ENCODE measurements at places on chromosomes 5 and 9. TPM values are rescaled to one million over a fixed set of nuclear protein-coding genes. Genes with fewer than 3 reads are reported as not detected.
A peak's percentile ranks its signal among the peaks of the same experiment; 100 is the strongest.

The RNF38 gene
- total RNA-seq, result 43.9 TPM

DNA sequence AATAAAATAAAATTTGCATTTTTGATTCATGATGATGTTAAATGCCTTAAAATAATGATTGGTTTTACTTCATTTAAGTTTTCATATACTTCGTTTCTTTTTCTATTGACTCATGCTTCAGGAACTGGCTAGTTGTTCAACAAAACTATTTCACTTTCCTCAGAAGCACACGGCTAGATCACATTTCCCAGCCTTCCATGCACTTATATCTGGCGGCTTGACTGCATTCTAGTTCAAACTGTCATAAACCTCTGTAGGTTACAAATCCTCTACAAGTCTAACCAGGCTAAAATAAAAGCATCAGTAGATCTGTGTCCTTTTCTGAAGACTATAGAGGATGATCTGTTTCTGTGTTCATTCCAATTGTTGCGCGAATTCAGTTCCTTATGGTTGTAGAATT lies 46.3 kb upstream of the CNTLN start:
- DNase-seq, result no peak

The KIF4B gene
- 0.17 TPM for total RNA-seq

The ARRDC3 gene
- total RNA-seq, result 81.0 TPM

DNA sequence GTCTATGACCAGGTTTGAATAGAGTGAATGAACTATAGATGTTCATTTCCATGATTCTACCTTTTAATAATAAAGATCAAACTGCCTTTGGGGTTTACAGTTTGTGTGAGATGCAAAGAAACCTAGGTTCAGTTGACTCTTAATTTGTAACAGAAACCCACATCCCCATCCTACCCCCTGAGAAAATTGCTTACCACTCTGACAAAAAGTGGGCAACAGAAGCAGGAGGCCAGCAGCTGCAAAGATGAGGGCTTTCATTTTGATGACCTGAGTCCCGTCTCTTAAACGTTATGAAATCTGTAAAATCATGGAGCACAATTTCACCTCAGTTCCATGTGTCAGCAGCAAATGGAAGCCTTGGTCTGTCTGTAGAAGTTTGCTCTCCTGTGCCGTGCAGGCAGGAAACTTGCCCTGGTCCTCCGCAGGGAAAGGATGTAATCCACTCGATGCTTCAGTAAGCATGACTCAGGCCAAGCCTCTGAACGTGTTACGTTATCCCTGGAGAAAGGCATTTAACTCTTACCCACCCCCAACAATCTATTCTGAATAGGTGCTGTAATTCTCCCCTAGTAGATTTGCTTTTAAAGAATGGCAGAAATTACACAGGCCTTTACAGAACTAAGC lies at the start of gene F2RL2:
Gene F2RL2, minus strand, starts transcription at position 431 of the 624 bp plus-strand sequence. Its CDS starts 173 bp downstream, at position 258.
- DNase-seq, result peak; percentile 77

DNA sequence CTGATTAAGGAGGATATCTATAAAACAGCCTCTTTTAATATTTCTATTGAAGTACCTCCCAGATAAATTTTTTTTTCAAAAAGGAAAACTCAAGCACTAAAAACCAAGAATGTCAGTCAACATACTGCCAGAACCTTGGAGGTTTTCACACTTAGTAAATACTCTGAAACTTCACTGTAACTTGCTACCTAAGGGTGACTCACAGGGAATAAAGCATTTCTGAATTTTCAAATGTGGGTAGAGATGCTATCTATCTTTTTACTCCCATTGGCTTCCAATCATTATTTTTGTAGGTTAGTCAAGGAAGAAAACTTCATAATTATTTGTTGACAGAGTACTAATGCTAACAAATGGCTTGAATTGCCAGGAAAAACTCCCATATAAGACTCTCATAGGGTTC lies 46.1 kb downstream of the SLC25A46 start:
- DNase-seq, result no peak

The NR5A1 gene
- total RNA-seq, result not detected

DNA sequence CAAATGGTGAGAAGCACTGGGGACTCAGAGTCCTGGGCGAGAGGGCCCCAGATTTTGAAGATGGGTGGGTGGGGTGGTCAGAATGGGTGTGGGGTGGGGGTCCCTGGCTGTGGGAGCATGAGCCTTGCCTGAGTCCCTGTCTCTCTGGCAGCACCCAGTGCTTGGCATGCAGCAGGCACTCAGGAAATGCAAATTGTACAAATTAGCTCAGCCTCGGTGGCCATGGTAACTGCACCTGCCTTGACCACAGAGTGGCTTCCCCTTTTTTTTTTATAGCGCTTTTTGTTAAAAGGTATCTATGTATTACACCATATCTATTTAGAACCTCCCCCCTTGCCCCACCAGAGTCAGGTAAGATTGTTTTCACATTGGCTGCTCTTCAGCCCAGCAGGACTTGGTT lies 19.2 kb upstream of the PITX1 start:
- no peak for DNase-seq

GRCh38 chr5:121164632-121165031 lies 687.0 kb upstream of the FTMT start:
- DNase-seq, result no peak

The TRIM36 gene
- 0.34 TPM for total RNA-seq

DNA sequence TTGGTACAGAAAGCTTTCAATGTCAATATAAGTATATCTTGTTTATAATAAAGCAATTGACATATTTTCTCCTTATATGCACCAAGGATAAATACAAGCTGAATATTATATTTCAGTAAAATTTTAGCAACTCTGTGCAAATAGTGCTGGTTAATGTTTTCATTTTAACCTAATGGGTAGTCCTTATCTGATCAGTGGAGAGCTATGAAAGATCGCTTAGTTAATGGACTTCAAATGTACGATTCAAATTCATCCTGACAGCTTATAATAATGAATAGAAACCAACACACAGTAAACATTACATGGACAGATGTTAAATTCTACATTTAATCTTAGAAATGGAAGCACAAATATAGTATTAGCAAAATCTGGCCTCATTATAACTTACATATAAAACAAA lies 1495.2 kb upstream of the C9orf72 start:
- no peak for DNase-seq

DNA sequence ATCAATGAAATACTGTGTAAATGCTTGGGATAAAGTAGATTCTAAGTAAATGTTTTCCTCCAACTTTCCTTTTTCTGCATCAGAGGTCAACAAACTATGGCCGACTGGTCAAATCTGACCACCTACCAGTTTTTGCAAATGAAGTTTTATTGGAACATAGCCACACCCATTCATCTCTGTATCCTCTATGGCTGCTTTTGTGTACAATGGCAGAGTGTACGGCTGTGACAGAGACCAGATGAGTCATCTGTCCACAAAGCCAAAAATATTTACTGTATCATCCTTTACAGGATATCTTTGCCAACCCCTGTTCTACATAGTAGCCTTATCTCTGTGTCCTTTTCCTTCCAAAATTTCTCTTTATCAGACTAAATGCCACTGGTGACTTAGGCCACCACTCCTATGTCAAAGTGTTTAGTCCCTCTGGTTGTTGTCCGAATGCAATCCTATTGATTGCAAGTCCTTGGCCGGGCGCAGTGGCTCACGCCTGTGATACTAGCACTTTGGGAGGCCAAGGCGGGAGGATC lies 218.4 kb upstream of the KLF4 start:
- DNase-seq, result no peak

- DNase-seq, result no peak
Measured at GRCh38 chr5:10592601-10593000, 28.7 kb downstream of the ANKRD33B start.

The PCDHB9 gene
- total RNA-seq, result 0.14 TPM

DNA sequence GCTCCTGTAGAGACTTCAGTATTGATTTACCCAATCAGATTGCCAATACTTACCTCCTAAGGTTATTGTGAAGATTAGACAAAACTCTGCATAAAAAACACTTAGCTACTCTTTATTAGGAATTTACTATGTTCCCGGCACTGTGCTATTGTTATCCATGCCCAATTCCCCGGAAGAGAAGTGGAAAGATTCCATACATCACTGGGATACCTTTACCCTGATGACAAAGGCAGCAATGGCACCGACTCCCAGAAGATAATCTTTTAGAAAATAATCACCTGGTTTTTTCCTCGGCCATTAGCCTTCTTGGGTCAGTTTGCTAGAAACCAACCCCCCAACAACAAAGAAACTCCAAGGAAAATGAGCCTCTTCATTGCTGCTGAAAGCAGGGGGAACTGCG lies 226.0 kb downstream of the SNX18 start:
- no peak for DNase-seq

The PTPRD gene
- 3.2 TPM for total RNA-seq

The PCDHB2 gene
- total RNA-seq, result 0.88 TPM

DNA sequence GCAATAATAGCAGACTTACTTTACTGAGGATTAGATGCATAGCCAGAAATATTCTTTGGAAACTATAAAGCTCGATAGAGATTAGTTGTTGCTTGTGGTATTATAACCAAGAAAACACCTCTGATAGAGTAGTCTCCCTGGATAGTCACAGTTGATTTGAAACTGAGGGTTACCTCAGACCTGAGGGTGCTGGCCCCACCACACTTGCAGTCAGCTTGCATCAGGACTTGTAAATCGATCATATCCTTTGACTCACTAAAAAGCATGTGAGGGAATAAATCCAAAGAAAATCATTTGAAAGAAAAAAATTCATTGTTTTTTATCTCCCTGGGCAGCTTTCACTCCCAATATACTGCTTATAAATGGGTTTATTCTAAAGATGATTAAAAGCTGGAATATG lies 39.4 kb downstream of the GALNT12 start:
- no peak for DNase-seq

The SLF1 gene
- total RNA-seq, result 11.3 TPM

DNA sequence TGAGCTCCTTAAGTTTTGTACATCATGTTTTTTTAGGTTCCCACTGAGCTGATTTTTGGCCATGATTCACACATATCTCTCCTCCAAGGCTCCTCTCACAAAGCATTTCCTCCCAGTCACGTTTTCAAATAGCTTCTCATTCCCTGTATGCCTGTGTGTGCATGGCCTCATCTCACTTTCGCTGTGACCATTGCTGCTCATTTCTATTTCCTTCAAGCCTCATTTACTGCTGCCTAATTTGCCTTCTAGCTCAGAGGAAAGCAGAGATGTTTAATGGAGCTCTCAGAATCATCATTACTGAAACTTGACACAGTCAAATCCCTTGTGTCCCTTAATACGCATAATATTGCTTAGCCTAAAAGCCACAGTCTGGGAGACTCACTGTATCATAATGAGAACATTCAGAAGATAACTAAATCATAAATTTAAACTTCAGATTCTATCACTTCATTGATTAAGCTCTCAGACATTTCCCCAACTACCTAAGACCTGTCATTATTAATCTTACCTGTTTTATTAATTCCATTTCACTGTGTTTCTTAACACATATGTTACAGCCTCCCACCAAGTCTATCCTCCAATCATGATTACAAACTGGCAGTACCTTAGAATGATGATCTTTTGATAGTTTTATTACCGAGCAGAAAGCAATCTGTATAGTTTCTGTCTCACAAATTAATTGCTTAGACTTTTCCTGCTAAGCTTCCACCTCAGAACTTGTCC lies 278.3 kb upstream of the PTGER4 start:
- no peak for DNase-seq

DNA sequence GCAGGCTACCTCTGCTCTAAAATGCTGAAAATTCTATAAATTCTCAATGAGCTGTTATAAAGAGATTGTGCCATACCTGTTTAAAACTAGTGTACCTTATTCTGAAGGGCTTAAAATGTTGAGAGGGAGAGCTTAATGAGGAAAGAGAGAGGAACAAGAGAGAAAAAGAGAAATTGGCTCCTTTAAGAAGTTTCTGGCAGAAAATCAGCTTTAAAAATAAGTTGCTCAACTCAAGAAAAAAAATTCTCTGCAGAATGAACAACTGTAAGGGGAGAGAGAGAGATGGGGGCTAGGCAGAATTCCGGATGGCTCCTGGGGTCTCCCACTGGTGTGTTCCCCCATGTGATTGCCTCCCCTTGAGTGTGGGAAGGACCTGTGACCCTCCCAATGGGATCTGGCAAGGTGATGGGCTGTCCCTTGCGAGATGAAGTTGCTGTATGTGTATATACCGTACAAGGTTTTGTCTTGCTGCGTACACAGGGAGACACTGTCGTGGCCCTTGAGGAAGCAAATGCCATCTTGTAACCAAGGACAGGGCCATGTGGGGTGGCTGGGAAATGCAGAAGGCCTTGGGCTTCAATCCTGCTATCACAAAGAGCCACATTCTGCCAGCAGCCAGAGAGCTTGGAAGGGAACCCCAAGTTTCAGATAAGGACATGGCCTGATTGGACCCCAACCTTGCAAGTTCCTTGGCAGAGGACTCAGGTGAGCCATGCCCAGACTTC lies 64.3 kb upstream of the S1PR3 start:
- no peak for DNase-seq

The SAXO1 gene
- total RNA-seq, result not detected

DNA sequence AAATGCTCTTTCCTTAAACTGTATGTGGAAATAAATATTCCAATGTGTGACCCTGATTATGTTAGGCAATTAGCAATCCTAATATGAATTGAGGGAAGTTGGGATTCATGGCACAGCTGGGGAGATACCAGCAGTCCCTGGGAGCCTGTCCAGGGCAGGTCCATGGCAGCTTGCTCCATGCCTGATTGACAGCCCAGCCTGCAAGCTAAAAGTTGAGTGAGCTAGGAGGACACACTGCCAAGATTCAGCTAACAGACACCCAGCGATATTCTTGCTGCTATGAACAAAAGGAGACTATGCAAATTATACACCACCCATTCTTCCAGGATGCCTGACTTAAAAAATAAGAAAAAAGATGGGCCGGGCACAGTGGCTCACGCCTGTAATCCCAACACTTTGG lies 6.2 kb downstream of the TGFBI start:
- no peak for DNase-seq

- no peak for DNase-seq
Measured at GRCh38 chr9:37675661-37676060, 24.9 kb downstream of the FRMPD1 start.

The GABRA1 gene
- not detected for total RNA-seq

The MARCOL gene
- not detected for total RNA-seq

The DRD1 gene
- total RNA-seq, result not detected

The GPX8 gene
- 18.7 TPM for total RNA-seq

GRCh38 chr5:126847456-126847820 lies 70.5 kb downstream of the LMNB1 start:
- DNase-seq, result no peak

GRCh38 chr5:171989276-171989675 lies 17.2 kb downstream of the FBXW11 start:
- peak; percentile 61 for DNase-seq

The ADAMTS6 gene
- 47.0 TPM for total RNA-seq

GRCh38 chr5:97101189-97101910 lies 41.1 kb downstream of the LIX1 start:
- no peak for DNase-seq

The TRIM7 gene
- 5.2 TPM for total RNA-seq

The GABRP gene
- 0.51 TPM for total RNA-seq

The CA9 gene
- total RNA-seq, result not detected

DNA sequence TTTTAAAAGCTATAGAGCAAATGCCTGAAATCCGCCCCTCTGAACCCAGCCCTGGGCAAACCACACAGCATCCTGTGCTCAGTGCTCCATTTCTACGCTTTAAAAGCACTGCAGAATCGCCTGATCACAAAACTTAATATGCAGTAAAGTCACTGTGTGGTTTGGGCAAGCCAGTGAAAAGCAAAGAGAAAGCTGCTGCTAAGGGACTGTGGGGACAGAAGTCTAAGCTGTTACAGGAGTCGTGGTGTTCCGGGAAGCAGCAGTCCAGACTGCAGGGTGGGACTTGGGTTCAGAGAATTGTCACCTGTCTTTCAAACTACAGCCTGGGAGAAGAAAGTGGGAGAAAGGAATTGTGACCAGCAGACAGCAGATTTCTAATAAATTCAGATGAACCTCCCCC lies 8.2 kb downstream of the RAPGEF1 start:
- DNase-seq, result no peak

GRCh38 chr9:79568337-79569101 lies 3.2 kb upstream of the TLE4 start:
- no peak for DNase-seq

The OR13C4 gene
- not detected for total RNA-seq

The SLC34A1 gene
- total RNA-seq, result not detected
